ENCODE measurements at places on chromosomes 12 and 14.

GRCh38 chr12:71130521-71131069 is 27.2 kb downstream of the TSPAN8 start:
- DNase-seq: no peak

DNA sequence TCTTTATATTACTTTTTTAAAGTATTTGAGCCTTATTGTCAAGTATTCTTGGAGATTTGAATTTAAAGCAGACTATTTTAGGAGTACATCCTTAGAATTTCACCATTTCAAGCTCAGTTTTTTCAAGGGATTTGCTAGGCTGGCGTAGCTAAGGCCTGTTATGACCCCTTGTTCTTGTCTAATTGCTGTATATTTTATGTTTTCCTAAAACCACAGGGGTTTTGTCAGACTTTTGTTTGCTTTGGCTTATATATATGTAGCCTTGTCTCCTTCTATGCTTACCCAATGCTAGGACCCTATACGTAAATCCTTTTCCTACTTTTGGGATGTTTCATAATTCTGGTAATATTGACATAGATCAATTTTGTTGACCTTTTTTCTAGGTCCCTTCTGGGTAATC is 147.0 kb upstream of the SYT10 start:
- DNase-seq: peak; percentile 7

DNA sequence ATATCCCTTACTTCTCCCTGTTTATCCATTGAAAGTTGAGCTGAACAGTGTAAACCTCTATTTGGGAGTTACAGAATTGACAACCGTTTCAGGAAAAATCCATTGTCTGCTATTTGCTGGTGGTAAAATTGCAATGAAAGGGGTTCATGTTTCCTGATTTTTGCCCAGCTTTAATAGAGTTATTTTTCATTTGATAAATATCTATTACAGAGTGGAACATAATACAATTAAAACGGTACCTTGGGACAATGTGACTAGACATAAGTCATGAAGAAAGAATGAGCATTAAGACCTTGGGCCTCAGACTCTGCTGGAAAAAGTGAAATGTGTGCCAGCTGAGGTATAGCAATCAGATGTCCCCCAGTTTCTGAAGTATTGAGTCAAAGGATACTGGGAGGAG is 13.1 kb downstream of the PTPRR start:
- no peak for DNase-seq

- DNase-seq: no peak
These were observed 70.3 kb downstream of the RIMBP2 start for GRCh38 chr12:130645751-130646150.

GRCh38 chr12:120540445-120540844 is 6.3 kb downstream of the RNF10 start:
- peak; percentile 86 for DNase-seq

GRCh38 chr14:81091139-81091538 is 129.6 kb downstream of the GTF2A1 start:
- DNase-seq: no peak

- no peak for DNase-seq
These were observed 33.9 kb upstream of the KCNMB4 start for GRCh38 chr12:70332236-70332635.

GRCh38 chr12:48423171-48423570 is 49.2 kb upstream of the ANP32D start:
- DNase-seq: peak; percentile 12

- DNase-seq: no peak
These were observed 66.6 kb downstream of the RAD51B start for GRCh38 chr14:67886191-67886590.

GRCh38 chr12:65886996-65887395 is 62.7 kb downstream of the HMGA2 start:
- no peak for DNase-seq

DNA sequence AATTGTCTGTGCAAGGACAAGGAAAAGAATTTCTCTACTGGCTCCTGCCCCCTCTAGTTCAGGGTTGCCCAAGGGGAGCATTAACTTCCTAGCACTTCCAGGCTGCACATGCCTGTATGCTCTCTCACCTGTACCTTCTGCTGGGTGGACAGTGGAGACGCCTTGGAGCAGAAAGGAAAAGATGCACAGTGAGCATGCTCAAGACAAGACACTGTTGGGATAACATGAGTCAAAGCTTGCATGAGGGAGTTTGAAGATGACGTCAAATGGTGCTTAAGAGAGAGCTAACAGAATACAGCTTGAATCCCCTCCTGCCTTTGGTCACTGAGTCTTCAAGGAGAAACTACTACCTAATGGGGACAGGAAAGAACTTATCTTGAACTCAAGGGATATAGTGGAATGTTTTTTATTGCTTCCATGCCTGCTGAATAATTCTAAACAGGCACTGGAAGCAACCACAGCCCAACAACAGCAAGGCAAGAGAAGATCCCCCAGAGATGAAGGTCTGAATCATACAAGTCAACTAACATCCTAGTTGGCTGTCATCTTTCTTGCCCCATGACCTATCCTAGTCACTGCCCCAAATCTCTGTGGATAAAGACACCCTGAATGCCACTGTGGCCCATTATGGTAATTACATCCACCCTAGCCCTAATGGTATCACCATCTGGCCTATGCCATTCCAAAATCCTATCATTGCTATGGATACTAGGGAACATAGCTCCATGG is 23.5 kb downstream of the RPS6KA5 start:
- no peak for DNase-seq
